HepG2 (cell line): ENCODE measurements at places on chromosomes 12 and 14.

GRCh38 chr12:81095501-81096232, 17.8 kb downstream of the ACSS3 start:
- DNase-seq, result no peak

- DNase-seq, result no peak
Measured at GRCh38 chr14:55502746-55503284, 62.4 kb upstream of the TBPL2 start.

DNA sequence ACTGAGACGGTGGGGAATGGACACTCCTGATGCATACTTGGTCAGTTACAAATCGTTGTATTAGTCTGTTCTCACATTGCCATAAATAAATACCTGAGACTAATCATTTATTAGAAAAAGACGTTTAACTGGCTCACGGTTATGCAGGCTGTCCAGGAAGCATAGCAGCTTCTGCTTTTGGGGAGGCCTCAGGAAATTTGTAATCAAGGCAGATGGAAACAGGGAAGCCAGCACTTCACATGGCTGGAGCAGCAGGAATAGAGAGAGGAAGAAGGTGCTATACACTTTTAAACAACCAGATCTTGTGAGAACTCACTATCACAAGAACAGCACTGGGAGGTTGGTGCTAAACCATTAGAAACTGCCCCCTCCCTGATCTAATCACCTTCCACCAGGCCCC, 418.2 kb downstream of the FLRT2 start:
- no peak for DNase-seq

GRCh38 chr12:94109160-94109559, 39.2 kb upstream of the PLXNC1 start:
- DNase-seq, result no peak

- no peak for DNase-seq
Measured at GRCh38 chr14:104320611-104321086, 182.3 kb downstream of the KIF26A start.

DNA sequence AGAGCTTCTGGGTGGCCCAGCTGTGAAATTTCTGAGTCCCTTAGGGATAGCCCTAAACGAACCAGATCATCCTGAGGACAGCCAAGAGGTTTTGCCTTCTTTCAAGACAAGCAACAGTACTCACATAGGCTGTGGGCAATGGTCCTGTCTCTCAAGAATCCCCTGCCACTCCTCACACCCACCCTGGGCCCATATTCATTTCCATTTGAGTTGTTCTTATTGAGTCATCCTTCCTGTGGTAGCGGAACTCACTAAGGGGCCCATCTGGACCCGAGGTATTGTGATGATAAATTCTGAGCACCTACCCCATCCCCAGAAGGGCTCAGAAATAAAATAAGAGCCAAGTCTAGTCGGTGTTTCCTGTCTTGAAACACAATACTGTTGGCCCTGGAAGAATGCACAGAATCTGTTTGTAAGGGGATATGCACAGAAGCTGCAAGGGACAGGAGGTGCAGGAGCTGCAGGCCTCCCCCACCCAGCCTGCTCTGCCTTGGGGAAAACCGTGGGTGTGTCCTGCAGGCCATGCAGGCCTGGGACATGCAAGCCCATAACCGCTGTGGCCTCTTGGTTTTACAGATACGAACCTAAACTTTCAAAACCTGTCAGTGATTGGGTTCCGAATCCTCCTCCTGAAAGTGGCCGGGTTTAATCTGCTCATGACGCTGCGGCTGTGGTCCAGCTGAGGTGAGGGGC, 38.9 kb downstream of the DAD1 start:
- DNase-seq, result no peak

GRCh38 chr12:104219908-104220404, 4.4 kb downstream of the TXNRD1 start:
- DNase-seq, result peak; percentile 69

DNA sequence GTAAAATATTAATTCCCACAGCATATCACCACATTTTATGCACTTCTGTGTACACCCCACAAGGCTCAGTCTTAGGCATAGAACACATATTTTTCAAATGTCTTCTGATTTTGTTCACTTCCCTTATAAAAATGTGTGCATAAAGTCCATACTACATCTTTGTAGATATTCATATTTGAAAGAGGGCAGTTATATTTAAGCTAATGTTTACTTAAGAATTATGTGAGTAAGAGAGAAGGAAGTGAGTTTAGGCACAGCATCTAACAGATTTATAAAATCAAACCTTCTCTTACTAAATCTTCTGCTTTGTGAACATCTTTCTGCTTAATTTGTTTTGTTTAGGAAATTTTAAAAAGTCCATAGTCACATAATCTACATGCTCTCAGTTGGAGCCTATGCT, 648.1 kb downstream of the FSCB start:
- DNase-seq, result no peak

GRCh38 chr12:33654313-33654712, 214.7 kb upstream of the SYT10 start:
- DNase-seq, result no peak

DNA sequence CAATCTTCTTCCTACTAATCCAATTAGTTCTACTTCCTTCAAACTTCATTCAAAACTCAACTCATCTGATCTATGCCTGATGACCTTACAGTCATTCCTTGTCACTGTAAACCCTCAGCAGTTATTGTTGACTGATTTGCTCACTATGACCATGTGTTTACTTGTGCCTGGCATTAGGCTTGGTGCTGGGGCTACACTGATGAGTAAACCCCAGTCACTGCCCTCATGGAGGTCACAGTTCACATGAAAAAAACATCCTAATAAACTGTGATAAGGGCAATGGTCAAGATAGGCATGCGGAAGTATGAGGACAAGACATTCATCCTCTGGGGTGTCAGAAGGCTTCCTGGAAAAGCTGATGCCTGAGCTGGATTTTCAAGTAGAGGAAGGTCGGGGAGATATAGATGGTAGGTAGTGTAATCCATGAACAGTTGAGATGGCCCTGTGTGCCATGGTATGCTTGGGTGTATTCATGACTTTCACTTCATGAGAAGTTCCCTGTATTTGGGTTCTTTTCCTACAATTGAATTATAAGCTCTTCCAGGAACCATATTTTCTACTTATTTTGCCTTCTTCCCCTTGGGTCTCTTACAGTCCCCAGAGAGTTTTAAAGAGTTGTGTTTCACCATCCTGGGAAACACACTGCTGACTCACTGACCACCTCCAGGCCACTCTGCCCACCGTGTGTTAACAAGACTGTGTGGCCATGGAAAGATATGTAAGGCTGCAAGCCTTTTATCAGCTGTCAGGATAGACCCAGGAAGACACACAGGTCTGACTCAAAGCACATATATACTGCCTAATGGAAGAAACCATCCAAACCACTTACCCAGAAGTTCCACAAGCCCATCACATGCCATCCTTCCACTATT, 38.7 kb upstream of the DUSP6 start:
- peak; percentile 90 for DNase-seq

- no peak for DNase-seq
Measured at GRCh38 chr12:88245905-88246304, 103.8 kb downstream of the TMTC3 start.

- peak; percentile 57 for DNase-seq
Measured at GRCh38 chr14:104794099-104794498, 1.4 kb downstream of the AKT1 start.

- peak; percentile 83 for DNase-seq
Measured at GRCh38 chr14:39467889-39468524, 35.8 kb upstream of the FBXO33 start.

- DNase-seq, result no peak
Measured at GRCh38 chr14:99510556-99511139, 29.4 kb downstream of the CCNK start.

DNA sequence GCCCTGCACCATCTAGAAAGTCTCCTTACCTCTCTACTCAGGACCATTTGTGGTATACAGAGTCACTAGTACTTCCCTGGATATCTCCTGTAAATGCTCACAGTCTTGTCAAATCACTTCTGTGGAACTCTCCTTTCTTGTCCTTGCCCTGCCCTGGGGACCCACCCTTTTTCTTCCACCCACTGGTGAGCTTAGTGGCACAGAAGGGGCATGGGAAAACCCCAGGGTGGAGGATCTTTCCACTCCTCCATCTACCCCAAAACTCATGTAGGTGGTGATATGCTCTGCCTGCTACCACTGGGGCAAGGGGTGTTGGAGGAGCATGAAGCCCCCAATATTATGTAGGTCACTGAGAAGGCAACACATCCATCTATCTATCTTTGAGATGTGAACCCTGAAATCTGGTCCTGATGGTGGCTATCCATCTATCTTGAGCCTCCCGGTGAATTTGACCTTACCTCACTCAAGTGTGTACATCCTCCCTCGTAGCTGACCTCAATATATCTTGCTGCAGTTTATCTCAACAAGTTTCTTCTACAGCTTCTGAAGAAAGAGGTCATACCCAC, 943 bp downstream of the TESPA1 start:
- no peak for DNase-seq

- no peak for DNase-seq
Measured at GRCh38 chr12:91317306-91317705, 134.7 kb upstream of the DCN start.

DNA sequence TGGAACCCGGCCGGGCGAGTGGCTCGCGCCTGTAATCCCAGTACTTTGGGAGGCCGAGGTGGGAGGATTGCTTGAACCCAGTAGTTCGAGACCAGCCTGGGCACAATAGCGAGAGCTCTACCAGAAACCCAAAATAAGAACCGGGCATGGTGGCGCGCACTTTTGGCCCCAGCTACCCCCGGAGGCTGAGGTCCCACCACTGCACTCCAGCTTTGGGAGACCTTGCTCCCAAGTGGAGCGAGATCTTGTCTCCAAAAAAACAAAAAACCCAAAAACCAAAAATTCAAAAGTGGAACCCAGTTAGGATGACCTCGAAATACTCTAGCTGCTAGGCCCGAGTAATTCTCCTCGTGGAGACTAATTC, 769 bp upstream of the VTI1B start:
- DNase-seq, result no peak

DNA sequence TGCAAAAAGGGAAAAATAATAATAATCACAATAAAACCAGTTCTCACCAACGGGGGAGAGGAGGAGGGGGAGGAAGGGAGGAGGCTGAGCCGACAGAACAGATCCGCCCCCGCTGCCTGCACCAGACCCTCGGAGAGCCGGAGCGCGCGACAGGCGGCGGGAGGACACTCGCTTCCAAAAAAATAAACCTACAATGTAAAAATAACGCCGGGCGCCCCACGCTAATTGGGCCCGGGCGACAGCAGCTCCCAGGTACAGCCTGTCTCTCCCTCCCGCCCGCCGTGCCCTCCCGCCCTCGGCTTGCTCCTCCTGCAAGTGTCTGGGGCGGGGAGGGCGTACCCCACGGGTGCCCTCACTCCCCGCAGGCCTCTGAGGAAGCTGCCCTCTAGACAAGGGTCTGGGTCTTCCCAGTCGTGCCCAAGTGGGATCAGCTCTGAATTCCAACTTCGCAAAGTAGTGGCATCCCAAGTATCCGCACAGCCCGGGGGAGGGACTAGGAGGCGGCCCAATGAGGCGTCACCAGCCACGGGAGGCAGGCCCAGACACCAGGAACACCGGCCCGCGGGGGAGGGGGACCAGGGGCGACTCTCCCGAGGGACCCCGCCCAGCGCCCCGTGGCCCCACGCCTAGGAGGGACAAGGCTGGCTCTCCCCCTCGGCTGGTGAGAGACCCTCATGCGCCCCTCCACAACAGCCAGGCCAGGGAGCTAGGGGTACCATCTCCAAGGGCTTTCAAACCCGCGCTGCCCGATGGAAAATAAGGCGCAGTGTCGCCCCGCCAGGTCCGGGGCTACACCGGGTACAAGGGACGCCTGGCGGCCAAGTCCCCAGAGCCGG, 1.0 kb downstream of the NCOR2 start:
- DNase-seq, result peak; percentile 67

- no peak for DNase-seq
Measured at GRCh38 chr12:16881986-16882570, 276.1 kb upstream of the LMO3 start.

- DNase-seq, result no peak
Measured at GRCh38 chr14:23387916-23388882, 11.4 kb downstream of the CMTM5 start.

DNA sequence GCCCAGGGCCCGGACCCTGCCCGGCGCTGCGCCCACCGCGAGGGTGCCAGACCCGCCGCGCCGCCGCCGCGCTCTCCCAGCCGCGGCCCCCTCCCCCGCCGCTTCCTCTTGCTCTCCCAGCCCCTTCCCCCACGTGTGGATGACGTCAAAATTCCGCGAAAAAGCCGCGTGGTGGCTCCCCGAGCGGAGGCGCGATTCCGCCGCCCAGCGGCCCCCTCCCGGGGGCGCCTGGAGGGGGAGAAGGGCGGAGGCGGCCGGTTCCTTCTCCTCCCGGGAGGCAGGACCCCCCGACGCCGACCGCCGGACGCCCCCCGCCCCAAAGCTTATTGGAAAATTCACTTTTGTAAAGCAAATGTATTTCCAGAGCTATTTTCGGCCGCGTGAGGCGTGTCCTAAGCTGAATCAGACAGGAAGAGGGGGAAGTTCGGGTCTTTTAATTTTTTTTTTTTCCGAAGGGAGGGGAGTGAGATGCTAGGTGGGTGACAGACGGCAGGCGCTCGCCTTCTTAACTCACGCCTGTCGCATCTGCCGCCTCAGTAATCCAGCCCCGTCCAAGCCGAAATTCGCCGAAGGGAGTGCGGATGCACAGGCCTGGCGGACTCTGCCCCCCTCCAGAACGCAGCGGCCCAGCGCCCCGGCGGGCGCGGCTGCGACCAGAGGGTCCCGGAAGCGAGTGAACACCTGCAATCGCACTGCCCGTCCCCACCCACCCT, 4.1 kb upstream of the CCND2 start:
- no peak for DNase-seq

DNA sequence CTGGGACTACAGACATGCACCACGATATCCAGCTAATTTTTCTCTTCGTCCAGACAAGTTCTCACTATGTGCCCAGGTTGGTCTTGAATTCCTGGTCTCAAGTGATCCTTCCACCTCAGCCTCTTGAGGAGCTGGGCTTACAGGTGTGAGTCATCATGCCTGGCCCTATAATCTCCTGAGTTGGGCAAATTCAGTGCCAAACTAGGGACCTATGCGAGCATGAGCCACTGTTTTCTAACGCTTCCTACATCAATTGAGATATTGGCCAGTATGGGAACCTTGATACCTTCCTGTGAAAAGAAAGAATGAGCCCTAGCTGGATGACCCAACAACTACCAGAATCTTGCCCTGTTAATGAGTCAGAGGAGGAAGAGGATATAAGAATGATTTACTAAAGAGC, 585.2 kb downstream of the C12orf50 start:
- DNase-seq, result no peak

DNA sequence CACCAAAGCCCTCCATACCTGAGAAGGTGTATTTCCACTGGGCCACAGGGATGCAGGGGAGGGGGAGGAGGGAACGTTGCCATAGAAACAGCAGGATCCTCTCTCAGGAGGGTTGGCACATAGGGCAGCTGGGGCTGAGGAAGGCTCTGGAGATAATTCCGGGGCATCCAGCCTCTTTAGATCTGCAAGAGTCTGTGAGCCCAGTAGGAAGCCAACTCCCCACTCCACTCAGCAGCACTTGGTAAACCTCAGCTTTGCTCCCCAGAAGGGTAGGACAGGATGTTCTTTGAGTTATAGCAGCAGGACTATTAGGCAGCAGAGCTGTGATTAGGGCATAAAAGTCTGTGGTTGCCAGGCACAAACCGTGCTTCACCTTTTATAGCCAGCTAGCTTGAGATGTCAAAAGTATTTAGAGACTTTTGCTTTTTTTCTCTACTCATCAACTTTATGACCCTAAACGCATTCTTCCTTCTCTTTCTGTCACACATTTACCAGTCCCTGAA, 7.8 kb upstream of the PLEKHG3 start:
- DNase-seq, result no peak

GRCh38 chr14:85325134-85326017, 204.6 kb upstream of the FLRT2 start:
- DNase-seq, result no peak
